ENCODE measurements at places on chromosomes 7 and 10.
A peak's percentile ranks its signal among the peaks of the same experiment; 100 is the strongest.

GRCh38 chr7:109967406-109967805, 1123.5 kb upstream of the LRRN3 start:
- no peak for DNase-seq

DNA sequence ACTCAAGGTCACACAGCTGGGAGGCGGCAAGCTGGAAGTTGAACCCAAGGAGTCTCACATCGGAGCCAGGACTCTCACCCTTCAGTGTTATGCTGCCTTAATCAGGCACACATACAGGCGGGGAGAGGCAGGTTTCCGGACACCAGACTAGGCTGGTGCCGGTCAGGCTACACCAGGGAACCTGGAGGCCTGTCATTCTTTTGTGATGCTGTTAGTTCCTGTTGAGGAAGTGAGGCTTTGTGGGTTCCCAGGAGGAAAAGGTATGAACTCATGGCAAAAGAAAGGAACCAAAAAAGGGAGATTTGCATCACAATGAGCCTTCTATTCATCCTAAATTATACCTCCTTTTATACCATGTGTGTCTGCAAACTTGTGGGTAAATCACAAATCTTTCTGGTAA, 103.8 kb downstream of the TCF7L2 start:
- DNase-seq, result no peak

GRCh38 chr7:127409629-127410028, 17.1 kb upstream of the ZNF800 start:
- DNase-seq, result no peak

- no peak for DNase-seq
Observed at GRCh38 chr10:85900487-85900886, 466.1 kb downstream of the GRID1 start.

DNA sequence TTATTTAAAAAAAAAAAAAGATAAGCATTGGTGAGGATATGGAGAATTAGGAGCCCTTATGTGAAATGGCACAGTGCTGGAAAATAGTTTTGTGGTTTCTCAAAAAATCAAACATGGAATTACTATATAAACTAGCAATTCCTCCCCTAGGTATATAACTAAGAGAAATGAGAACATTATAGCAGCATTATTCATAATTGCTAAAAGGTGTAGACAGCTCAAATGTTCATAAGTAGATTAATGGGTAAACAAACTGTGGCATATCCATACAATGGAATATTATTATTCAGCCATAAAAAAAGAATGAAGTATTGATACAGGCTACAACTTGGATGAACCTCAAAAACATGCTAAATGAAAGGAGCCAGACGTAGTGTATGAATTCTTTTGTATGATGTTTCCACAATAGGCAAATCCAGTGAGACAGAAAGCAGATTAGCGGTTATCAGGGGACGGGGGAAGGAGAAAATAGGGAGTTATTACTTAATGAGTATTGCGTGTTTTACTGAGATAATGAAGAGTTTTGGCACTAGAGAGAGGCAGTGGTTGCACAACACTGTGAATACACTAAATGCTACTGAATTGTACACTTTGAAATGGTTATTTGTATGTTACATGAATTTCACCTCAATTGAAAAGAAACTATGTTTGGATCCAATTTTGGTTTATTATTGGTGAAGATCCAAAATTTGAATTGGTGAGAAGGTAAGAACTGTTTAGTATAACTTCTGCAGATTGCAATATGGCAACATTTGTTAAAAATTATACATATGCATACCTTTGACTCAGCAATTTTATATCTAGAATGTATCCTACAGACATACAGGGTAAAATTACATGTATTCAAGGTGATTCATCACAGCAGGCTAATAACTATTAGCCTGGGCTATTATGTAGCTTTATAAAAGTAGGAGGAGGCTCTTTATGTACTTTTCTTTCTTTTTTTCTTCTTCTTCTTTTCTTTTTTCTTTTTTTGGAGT, 69.7 kb downstream of the VCL start:
- no peak for DNase-seq

GRCh38 chr7:81004098-81004497, 85.2 kb upstream of the SEMA3C start:
- no peak for DNase-seq

- no peak for DNase-seq
Observed at GRCh38 chr7:40516376-40516775, 381.6 kb downstream of the SUGCT start.

- DNase-seq, result no peak
Observed at GRCh38 chr7:103474956-103475355, 28.9 kb upstream of the SLC26A5 start.

GRCh38 chr10:31620226-31621151, 301.5 kb downstream of the ZEB1 start:
- DNase-seq, result no peak

DNA sequence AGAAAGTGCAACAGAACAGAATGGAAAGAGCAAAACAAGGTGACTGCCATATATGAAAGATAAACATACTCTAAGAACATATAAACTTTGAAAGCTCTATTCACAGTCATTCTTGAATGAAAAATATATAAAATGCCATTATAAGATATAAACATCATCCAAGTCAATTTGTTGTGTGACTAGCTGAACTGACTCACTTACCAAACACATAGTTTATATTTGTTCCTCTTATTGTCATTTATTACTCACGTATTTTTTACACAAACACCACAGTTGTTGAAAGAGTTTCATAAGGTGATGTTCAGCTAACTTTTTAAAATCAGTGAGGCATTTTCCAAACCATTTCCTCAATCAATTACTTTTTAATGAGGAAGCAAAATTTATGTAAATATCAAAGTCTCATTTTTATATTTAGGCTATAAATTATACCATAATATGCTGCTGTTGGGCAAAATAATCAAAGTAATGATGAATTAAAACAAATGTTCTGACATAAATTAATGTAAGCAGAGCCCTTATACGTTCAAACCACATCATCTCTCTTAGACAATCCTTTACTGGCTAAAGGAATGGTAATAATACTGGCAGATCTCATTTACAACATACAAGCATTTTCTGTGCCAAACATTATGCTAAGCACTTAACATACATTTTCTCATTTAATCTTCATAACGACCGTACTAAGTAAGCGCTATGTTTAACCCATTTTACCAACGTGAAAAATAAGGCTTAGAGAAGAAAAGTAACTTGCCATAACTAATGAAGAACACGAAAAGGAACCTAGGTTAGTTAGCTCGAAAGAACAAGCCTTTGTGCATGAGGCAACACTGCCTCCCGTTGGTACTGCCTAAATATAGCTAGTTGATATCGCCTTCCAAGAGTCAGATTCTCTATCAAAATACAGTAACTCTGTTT, 7.3 kb downstream of the LRRN3 start:
- peak; percentile 66 for DNase-seq

GRCh38 chr10:49534670-49535381, 4.1 kb downstream of the ERCC6 start:
- no peak for DNase-seq

DNA sequence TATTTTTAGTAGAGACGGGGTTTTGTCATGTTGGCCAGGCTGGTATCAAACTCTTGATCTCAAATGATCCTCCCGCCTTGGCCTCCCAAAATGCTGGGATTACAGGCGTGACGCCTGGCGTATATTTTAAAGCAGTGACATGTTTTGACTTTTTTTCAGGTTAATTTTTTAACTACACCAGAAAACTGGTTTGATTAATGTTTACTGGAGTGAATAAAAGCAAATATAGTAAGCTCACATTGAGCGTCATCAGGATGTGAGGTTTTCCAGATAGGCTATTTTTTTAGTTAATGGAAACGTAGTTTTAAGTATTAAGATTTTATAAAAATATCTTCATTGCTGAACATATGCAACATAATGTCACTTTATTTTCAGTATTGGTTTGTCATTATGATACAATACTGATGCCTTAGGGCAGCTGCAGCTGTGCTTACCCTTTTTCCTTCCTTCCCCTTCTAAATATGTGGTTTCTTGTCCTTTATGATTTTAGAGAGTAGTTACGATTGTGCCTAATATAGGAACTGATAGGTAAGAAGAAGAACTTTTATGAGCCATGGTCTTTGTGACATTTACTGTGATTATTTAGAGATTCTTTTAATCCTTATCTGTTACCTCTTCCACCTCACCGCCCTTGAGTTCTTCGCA, 37.3 kb downstream of the TMEM60 start:
- no peak for DNase-seq

DNA sequence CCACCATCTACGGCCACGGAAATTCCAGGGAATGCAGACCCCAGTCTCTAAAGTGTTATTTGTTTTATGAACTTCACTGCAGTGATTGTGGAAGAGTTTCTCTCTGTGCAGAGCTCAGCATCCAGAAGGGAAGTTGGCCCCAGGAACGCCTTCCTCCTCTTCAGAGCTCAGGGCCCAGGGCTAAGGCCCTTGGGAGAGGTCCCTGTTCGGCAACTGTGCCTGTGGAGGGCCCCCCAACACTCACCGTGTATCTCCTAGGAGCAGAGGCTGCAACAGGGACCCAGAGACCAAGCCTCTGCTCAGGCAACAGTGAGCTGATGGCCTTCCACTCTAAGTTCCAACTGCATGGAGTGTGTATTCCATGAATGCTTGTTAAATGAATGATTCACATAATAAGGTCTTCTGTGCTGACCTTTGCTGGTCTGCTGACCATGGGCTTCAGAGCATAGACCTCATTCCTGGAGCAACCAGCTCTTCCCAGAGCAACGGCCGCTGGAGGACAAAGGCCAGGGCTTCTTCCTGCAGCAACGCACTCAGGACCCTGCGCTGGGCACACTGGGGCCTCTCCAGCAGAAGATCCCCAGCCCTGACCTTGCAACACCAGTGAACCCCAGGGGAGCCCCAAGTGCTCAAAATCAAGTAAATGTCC, 7.7 kb downstream of the DIP2C start:
- no peak for DNase-seq

GRCh38 chr10:133129859-133130495, 30.0 kb upstream of the KNDC1 start:
- DNase-seq, result no peak

DNA sequence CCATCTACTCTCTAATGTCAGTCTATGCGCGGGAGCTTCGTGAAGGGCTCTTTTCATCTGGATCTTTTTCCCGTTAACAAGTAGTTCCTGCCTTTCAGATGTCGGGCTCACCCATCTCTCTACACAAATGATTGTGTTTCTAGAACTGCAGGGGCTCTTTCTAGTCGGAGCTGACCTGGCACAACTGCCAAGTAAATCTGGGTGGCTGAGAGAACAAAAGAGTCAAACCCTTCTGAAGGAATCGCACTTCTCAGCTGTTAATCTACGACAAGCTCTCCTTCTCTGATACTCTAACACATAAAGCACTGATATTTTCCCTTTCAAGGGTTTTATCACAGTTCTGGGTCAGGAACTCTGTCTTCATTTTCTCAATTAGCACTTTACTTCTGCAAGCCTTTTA, 144.7 kb downstream of the NRP1 start:
- no peak for DNase-seq

DNA sequence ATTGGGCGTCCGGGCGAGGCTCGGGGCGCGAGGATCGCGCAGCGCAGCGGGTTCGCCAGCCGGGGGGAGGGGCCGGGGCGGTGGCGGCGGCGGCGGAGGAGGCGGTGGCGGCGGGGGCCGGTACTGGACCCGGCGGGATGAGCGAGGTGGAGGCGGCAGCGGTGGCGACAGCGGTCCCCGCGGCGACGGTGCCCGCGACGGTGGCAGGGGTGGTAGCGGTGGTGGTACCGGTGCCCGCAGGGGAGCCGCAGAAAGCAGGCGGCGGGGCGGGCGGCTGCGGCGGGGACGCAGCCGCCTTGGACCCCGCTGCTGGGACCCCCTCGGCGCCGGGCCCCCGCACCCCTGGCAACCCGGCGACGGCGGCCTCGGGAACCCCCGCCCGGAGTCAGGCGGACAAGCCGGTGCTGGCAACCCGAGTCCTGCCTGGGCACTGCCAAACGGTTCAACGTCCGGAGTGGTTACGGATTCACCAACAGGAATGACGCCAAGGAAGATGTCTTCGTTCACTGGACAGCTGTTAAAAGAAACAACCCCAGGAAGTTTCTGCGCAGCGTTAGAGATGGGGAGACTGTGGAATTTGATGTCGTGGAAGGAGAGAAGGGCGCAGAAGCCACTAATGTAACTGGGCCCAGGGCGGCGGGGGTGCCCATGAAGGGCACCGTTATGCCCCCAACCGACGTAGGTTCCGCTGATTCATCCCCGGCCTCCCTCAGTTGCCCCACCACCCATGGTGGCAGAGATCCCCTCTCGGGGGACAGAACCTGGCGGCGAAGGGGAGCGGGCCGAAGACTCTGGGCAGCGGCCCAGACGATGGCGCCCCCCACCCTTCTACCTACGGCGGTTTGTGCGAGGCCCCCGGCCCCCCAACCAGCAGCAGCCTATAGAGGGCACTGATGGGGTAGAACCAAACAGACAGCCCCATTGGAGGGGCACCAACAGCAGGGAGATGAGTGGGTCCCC, 100.3 kb upstream of the CPXM2 start:
- no peak for DNase-seq

GRCh38 chr7:118312966-118313365, 88.5 kb downstream of the ANKRD7 start:
- no peak for DNase-seq

- no peak for DNase-seq
Observed at GRCh38 chr10:10508211-10508610, 509.5 kb upstream of the CELF2 start.

GRCh38 chr10:121926671-121927317, 1.0 kb downstream of the ATE1 start:
- no peak for DNase-seq

- no peak for DNase-seq
Observed at GRCh38 chr10:118570591-118570990, 24.9 kb downstream of the PRLHR start.

DNA sequence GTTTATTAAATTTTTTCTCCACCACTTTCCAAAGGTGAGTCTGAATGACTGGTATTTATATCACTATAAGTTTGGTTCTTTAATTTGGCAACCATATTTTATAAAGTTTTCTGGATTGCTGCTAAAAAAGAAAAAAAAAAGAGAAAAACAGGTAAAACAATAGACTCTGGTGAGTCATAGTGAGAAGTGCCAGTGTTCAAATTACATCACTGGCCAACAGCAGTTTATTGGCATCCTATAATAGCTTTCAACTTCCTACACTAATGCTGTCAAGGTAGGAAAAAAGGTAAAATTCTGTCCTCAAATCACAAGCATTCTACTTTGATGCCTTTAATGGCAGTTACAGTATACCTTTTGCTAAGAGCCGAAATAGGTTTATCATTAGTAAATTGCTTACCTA, 808.8 kb downstream of the GRM8 start:
- no peak for DNase-seq

DNA sequence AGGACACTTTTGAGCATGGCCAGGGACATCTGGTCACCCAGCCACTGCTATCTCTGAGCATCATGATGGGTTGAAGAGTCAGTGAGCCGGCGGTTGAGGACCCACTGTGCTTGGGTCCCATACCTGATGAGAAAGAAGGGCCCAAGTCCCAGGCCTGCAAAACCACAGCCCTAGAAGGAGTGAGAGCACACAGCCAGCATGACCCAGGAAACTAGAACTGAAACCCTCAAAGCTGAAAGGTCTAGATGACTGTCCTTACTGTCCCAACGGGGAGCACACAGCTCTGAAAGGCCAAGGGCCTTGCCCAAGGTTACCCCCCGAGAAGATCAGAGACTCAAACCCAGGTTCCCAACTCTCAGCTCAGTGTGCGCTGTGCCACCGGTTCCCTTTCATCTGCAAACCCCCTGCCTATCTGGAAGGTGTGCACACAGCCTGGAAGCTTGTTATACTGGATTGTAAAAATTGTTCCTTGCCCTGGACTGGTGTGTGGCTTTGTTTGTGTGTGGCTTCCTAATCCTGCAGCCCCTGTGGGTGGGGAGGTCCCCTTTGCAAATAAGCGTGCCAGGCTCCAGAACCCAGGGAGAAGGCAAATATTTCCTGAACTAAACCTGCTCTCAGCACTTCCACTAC, 22.6 kb upstream of the PSAP start:
- DNase-seq, result no peak

Measured in SK-N-DZ (cell line).